Osteoblast (primary cell): ENCODE measurements at places on chromosomes 5 and 9. TPM values are rescaled to one million over a fixed set of nuclear protein-coding genes. Genes with fewer than 3 reads are reported as not detected.

DNA sequence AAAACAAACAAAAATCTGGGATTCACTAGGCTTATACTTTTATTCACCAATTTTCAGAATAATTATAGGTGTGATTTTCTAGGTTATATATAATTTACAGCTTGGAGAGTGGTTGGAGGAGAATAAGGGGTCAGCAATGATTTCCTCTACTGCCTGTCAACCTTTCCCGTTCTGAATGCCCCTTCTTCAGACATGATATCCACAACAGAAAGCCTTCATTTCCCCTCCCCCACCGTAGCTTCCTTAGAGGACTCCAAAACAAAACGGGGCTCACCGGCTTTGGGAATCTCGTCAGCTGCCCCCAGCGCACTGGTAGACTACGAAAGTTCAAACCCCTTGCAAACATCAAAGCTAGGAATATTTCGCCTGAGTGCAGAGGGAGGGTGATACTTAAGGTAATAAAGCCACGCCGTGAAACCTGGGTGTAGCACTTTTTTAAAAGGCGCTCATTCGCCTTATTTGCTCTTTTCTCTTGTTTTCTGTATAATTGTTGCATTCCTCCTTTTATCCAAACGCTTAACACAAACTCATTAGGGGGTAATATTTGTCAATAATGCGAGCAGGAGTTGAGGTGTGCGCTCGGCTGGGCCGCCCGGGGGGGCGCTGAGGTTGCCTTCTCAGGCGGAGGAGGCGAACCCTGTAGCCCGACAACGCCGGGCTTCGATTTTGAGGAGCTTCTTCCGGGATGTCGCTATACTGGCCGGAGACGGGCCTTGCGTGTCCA is 2.4 kb downstream of the OTP start:
- no peaks in the 10 kb centered on the region for H3K4me1 ChIP-seq
- peak; percentile 57 for DNase-seq

DNA sequence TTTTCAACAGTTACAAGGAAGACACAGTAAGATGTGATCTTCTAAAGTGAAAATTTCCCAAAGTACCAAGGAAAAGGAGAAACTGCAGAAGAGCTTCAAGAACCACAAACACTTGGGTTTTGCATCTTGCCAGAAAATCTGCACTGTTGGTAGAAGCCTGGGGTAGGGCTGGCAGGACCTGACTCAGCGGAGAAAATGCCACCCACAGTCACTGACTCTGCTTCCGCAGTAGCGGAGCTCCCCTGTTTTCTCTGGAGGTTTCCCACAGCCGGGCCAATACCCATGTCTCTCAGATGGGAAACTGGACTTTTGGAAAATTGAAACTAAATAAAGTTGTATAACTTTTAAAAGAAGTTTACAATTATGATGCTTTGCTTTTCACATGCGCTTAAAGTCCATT is 104.2 kb downstream of the MEF2C start:
- H3K4me1 ChIP-seq: peaks cover 15% of the 10 kb centered on the region
- H3K27me3 ChIP-seq: no peaks in the 10 kb centered on the region
- no peak overlapping the region for H3K4me3 ChIP-seq
- DNase-seq: peak; percentile 57

- no peak overlapping the region for H3K4me3 ChIP-seq
- no peak for DNase-seq
- H3K27me3 ChIP-seq: no peaks in the 10 kb centered on the region
Measured at GRCh38 chr5:134608555-134608954, 24.1 kb downstream of the SAR1B start.

DNA sequence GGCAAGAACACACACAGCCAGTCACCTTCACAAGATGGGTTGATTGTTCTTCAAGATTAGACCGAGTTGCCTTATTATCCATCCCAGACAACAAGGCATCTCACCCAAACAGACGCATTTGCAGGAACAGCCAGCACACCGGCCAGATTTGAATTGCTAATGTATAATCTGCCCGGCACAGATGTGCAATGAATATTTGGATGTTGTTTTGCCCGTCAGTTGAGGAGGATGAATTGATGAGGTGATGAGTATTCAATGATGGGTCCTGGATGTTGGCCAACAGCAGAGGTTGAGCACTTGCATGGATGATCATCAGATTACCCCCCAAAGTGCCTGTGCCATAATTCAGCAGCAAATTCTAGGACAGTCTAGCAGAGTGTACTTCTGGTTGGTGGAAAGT is 20.1 kb downstream of the ALG2 start:
- H3K27ac ChIP-seq: no peak overlapping the region
- DNase-seq: no peak
- H3K4me1 ChIP-seq: no peaks in the 10 kb centered on the region

DNA sequence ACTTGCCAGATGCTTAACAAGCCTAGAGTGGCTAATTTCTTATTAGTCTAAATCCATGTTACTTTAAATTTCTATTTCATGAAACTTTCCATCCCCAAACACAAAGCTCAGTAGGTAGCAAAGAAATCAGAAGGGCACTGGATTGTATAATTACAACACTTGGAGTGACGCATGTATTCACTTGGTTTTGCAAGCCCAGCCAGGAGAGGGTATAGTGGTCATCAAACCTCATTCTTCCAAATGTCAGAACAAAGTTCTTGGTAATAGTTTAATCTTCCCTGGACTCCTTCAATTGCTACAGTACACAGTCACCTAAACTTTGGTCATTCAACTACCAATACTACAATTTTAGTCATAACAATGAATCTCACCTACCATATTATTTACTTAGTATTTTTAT is 112.1 kb downstream of the SEMA6A start:
- no peaks in the 10 kb centered on the region for H3K36me3 ChIP-seq
- H3K4me3 ChIP-seq: no peak overlapping the region
- H3K27ac ChIP-seq: no peak overlapping the region
- H3K4me1 ChIP-seq: no peaks in the 10 kb centered on the region
- H3K27me3 ChIP-seq: no peaks in the 10 kb centered on the region

- peak; percentile 93 for DNase-seq
- H3K4me1 ChIP-seq: peaks cover 23% of the 10 kb centered on the region
- H3K27ac ChIP-seq: peak overlapping the region; percentile 58
Measured at GRCh38 chr5:181187500-181188213, 17.3 kb downstream of the TRIM7 start.

- DNase-seq: no peak
- H3K4me3 ChIP-seq: no peak overlapping the region
- no peaks in the 10 kb centered on the region for H3K27me3 ChIP-seq
- peaks cover 9% of the 10 kb centered on the region for H3K4me1 ChIP-seq
Measured at GRCh38 chr5:139454568-139455290, 7.8 kb downstream of the ECSCR start.

GRCh38 chr5:149372076-149372795 is 6.9 kb downstream of the IL17B start:
- H3K36me3 ChIP-seq: no peaks in the 10 kb centered on the region
- no peak overlapping the region for H3K4me3 ChIP-seq
- no peak for DNase-seq

GRCh38 chr9:108691614-108692013 is 164.2 kb downstream of the ACTL7B start:
- no peak for DNase-seq
- H3K4me1 ChIP-seq: peaks cover 19% of the 10 kb centered on the region
- H3K27me3 ChIP-seq: no peaks in the 10 kb centered on the region
- no peak overlapping the region for H3K4me3 ChIP-seq

GRCh38 chr5:134245101-134245604 is 19.3 kb upstream of the PPP2CA start:
- H3K4me1 ChIP-seq: peaks cover 57% of the 10 kb centered on the region
- peak overlapping the region; percentile 45 for H3K4me3 ChIP-seq
- H3K27me3 ChIP-seq: no peaks in the 10 kb centered on the region

DNA sequence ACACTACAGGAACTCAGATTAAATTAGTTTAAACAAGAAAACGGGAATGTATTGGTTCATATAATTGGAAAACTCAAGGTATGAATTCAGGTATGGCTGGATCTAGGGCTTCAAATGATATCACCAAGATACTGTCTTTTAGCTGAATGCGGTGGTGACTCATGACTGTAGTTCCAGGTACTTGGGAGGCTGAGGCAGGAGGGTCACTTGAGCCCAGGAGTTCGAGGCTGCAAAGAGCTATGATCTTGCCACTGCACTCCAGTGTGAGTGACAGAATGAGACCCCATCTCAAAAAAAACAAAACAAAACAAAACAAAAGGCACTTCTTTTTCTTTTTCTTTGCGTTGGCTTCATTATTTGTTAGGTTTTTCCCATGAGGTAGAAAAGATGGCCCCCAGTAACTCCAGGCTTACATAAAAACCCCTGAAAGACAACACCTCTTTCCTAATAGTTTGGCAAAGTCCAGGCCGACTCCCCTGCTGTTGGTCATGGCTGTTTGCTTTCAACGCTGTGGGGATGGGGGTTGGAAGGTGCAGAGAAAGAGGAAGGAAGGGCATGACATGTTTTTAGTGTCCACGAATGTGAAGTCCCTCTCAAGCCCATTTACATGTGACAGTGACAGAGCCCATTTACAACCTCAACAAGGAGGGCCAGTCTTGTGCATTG is 39.8 kb upstream of the CRB2 start:
- H3K4me1 ChIP-seq: no peaks in the 10 kb centered on the region
- DNase-seq: no peak
- no peaks in the 10 kb centered on the region for H3K36me3 ChIP-seq
- H3K4me3 ChIP-seq: no peak overlapping the region

- DNase-seq: no peak
- no peak overlapping the region for H3K27ac ChIP-seq
- H3K27me3 ChIP-seq: no peaks in the 10 kb centered on the region
- H3K4me3 ChIP-seq: no peak overlapping the region
Measured at GRCh38 chr9:117548556-117548955, 133.7 kb upstream of the ASTN2 start.

- H3K27me3 ChIP-seq: no peaks in the 10 kb centered on the region
- no peaks in the 10 kb centered on the region for H3K36me3 ChIP-seq
- no peak overlapping the region for H3K27ac ChIP-seq
- H3K4me3 ChIP-seq: no peak overlapping the region
- H3K4me1 ChIP-seq: no peaks in the 10 kb centered on the region
- DNase-seq: peak; percentile 51
Measured at GRCh38 chr5:80620211-80620610, 34.2 kb upstream of the MSH3 start.

GRCh38 chr5:67063055-67063454 is 133.5 kb downstream of the CD180 start:
- no peak overlapping the region for H3K27ac ChIP-seq
- no peak overlapping the region for H3K4me3 ChIP-seq
- H3K27me3 ChIP-seq: no peaks in the 10 kb centered on the region
- DNase-seq: no peak
- H3K4me1 ChIP-seq: peaks cover 14% of the 10 kb centered on the region

GRCh38 chr5:50711280-50711679 is 44.8 kb downstream of the PARP8 start:
- no peak overlapping the region for H3K27ac ChIP-seq
- DNase-seq: no peak
- H3K4me1 ChIP-seq: peaks cover 3% of the 10 kb centered on the region
- no peak overlapping the region for H3K4me3 ChIP-seq
- H3K36me3 ChIP-seq: no peaks in the 10 kb centered on the region

Gene SPATA9
- 0.36 and 1.2 TPM in 2 replicates for total RNA-seq

Gene IL5
- not detected in 2 replicates for total RNA-seq

Gene REEP2
- total RNA-seq: 1.5 and 2.2 TPM in 2 replicates

Gene TTC16
- total RNA-seq: under 0.01 TPM in 1 of 2 replicates, not detected in the other

Gene CMYA5
- 2.1 and 2.2 TPM in 2 replicates for total RNA-seq

Gene CCNJL
- total RNA-seq: 0.88 and 1.1 TPM in 2 replicates

Gene DNAJB5
- 12.7 and 16.5 TPM in 2 replicates for total RNA-seq

Gene NEURL1B
- 0.29 and 0.36 TPM in 2 replicates for total RNA-seq

Gene DMGDH
- total RNA-seq: 7.2 and 9.7 TPM in 2 replicates

Gene ZBTB6
- 13.8 TPM in 2 replicates for total RNA-seq

Gene RNF14
- total RNA-seq: 69.0 and 90.8 TPM in 2 replicates

Gene CARD9
- total RNA-seq: 1.8 and 5.1 TPM in 2 replicates

Gene PDE8B
- under 0.01 TPM in 2 replicates for total RNA-seq
